ENCODE measurements at places on chromosomes 4 and X.

- DNase-seq: no peak
These were observed 28.6 kb upstream of the NSG1 start for GRCh38 chr4:4358093-4358854.

GRCh38 chr4:180805101-180805500, 1438.1 kb upstream of the TENM3 start:
- no peak for DNase-seq

DNA sequence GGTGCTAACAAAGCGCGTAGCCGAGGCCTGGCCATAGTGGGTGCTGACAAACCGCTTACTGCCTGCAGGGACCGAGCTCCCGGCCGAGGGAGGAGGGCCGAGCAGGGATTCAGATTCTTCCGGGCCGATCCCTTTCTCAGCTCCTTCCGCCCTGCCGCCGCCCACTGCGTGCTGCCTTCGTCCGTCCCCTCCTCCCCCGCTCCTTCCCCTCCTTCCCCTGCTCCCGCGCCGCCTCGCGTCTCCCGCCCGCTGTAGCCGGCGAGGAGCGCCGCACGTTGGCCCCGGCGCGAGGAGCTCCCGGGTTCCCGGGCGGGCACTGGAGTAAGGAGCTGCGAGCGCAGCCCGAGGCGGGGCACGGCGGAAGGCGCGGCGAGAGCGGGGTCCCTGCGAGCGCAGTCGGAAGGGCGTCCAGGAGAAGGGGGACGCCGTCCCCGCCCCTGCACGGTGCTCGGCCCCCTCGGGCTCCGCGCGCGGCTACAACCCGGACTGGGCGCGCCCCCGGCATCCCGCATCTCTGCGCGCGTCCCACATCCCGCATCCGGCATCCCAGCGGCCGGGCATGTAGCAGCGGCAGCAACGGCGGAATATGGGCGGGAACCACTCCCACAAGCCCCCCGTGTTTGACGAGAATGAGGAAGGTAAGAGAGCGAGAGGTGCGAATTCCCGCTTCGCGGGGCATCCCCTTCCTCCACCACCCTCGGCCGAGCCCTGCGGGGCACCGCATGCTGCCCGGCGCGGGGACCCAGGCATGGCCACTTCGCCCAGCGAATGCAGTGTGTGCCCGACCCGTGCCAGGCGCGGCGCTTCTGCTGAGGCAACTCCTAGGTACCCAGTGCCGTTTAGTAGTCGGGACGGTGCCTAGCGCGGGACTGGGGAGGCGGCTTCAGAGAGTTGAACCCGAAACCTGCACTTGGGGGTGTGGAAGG, at the start of gene STK32B:
Gene STK32B, plus strand, starts transcription at position 203 of the 926 bp plus-strand sequence.
- no peak for DNase-seq

DNA sequence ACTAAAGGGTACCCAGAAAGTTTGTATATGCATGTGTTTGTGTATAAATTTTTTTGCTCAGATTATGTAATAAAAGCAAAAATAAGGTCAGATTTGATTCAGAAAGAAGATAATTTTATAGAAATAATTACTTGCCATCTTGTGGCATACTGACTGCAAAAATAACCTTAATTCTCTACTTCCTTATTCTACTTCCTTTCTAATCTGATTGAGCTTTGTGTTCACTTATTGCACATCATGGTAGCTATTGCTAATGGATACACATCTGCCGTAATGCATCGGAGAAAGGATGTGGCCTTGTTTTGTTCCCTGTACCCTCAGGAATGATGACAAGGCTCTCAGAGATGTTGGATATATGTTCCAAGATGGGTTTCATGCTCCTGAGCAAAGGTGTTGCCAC, 10.5 kb upstream of the GNPDA2 start:
- no peak for DNase-seq

- DNase-seq: no peak
These were observed 85.9 kb upstream of the UGT8 start for GRCh38 chr4:114512595-114513295.

GRCh38 chrX:149799938-149800337, 18.2 kb downstream of the MAGEA9 start:
- DNase-seq: no peak

- no peak for DNase-seq
These were observed 47.2 kb downstream of the GBA3 start for GRCh38 chr4:22739968-22740367.

- DNase-seq: no peak
These were observed 42.5 kb downstream of the SCD5 start for GRCh38 chr4:82756061-82756460.

DNA sequence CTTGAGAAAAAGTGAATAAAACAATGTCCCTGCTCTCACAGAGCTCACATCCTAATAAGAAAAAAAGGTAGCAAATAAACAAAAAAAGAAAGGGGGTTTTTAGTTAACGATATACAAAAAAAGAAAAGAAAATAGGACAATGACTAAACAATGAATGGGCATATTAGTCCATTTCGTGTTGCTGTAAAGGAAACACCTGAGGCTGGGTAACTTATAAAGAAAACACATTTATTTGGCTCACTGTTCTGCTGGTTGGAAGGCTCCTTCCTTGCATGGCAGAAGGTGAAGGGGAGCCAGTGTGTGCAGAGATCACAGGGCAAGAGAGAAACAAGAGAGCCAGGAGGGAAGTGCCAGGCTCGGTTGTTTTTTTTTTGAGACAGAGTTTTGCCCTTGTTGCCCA, 4.7 kb upstream of the KLF3 start:
- no peak for DNase-seq

DNA sequence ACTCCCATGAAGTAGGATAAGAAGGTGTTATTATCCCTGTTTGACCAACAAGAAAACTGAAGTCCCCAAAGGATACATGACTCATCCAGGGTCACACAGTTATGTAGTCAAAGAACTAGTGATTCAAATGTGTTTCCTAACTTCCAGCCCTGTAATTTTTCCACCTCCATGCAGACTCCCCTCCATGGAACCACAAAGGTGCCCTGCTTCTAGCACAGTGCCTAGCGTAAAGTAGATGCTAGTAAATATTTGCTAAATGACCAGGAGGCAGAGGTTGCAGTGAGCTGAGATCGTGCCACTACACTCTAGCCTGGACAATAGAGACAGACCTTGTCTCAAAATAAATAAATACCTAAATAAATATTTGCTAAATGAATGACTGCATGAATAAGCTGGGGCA, 55.8 kb downstream of the FRMPD3 start:
- no peak for DNase-seq

- no peak for DNase-seq
These were observed 18.5 kb upstream of the CXCL8 start for GRCh38 chr4:73721909-73722308.

DNA sequence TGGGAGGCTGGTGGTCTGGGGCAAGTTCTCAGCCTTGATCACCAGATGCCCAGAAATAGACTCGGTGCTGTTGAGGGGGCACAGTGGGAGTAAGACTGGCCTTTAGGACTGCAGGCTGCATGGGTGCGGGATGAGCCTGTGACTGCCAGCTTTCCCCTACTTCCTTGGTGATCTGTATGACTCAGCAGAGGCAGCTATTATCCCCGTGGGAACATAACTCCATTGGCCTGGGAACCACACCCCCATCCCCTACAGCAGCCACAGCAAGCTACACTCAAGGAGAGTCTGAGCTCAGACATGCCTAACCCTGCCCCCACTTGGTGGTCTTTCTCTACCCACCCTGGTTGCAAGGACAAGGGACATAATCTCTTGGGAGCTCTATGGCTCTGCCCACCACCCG, 20.6 kb downstream of the CLIC2 start:
- no peak for DNase-seq

- DNase-seq: no peak
These were observed 28.2 kb upstream of the RASSF6 start for GRCh38 chr4:73648478-73648877.
